DND-41 (cell line): ENCODE measurements at places on chromosomes 4 and X.

DNA sequence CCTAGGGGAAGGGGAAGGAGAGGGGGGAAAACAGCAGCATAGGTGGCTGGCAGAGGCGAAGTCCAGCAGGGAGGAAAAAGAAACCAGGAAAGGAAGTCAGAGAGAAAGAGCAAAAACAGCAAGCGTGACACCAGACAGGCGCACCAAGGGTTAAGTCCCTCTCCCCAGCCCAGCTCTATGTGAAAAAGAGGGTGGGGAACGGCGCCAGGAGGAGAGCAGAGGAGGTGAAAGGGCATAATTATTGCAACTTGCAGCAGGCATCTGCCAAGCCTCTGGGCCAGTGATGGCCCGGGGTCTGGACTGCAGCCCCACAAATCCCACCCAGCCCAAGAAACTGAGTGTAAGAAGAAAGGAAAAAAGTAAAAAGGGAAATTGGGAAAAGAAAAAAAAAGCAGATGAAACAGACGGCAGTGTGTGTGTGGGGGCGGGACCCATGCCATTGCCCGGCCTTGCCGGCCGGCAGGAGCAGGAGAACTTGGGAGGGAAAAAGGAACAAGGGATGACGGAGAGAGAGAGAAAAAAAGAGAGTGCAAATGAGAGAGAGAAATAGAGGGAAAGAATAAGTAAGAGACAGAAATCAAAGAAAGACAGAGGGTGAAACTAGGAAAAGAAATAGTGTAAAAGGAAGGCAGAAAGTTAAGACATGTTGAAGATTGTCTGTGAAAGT is 14.1 kb upstream of the RHOXF2 start:
- no peak for DNase-seq

- DNase-seq: no peak
Observed at GRCh38 chr4:173073939-173074500, 94.6 kb upstream of the GALNT7 start.

DNA sequence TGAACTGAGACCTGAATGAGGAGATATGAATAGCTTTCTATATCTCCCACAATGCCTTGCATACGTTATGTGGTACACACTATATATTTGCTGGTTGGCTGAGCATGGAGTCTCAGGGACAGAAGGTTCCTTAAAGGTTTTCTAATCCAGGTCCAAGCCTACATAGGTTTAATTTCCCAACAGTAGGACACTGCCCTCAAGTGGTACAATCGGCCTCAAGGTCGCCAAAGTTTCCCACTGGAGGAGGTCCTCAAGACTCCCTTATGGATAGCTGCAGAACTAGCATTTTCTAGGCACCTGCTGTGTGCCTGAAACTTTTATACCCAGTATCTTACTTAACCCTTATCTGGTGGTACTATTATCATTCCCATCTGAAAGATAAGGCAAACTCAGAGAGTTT is 21.0 kb upstream of the EFNB1 start:
- no peak for DNase-seq

DNA sequence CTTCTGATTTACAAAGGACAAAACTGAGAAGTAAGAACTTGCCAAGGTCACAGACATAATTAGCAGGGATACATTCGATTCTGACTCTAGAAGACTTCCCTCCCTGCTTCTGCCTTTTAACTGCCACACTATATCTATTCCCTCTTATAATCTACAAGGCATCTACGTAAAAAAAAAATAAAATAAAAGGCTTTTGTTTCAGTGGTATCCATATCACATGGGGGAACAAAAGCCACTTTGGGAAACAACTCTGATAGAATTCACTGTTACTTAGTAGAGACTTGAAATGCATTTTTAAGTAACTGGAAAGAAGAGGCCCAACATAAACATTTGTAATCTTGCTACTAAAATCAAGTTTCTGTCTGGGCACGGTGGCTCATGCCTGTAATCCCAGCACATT is 247.2 kb downstream of the SCFD2 start:
- DNase-seq: no peak

GRCh38 chr4:29588617-29589016 is 1131.6 kb upstream of the PCDH7 start:
- DNase-seq: no peak

DNA sequence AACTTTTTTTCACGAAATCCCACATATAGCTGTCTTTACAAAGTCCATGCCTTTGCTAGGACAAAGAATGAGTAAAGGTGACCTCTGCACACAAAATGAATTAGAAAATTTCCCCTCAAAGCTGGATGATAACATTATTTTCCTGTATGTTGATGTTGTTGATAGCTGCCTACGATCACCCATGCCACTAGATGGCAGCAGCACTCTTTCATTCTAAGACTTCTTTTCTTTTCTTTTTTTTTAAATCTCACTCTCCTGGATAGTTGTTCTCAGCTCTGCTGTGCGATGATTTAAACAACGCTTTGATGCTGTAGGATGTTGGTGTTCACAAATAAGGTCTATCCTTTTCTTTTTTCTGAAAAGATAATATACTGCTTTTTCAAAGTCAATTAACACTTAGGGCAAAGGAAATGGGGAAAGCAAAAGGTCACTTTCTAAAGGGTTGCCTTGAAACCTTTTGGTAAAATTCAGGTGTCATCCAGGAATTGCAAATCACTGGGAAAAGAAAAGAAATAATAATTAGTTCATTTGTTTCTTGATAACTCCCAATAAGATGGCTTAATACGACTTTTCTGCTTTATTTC is 266.8 kb downstream of the C4orf33 start:
- peak; percentile 66 for DNase-seq
